ENCODE measurements at places on chromosomes 1 and 21. TPM values are rescaled to one million over a fixed set of nuclear protein-coding genes. Genes with fewer than 3 reads are reported as not detected.
A peak's percentile ranks its signal among the peaks of the same experiment; 100 is the strongest.

Gene TRPM2
- 0.79 TPM for total RNA-seq

Gene IFNLR1
- total RNA-seq, result 0.94 TPM

Gene CAMK1G
- total RNA-seq, result 0.45 TPM

Gene LAMB3
- total RNA-seq, result 6.1 TPM

DNA sequence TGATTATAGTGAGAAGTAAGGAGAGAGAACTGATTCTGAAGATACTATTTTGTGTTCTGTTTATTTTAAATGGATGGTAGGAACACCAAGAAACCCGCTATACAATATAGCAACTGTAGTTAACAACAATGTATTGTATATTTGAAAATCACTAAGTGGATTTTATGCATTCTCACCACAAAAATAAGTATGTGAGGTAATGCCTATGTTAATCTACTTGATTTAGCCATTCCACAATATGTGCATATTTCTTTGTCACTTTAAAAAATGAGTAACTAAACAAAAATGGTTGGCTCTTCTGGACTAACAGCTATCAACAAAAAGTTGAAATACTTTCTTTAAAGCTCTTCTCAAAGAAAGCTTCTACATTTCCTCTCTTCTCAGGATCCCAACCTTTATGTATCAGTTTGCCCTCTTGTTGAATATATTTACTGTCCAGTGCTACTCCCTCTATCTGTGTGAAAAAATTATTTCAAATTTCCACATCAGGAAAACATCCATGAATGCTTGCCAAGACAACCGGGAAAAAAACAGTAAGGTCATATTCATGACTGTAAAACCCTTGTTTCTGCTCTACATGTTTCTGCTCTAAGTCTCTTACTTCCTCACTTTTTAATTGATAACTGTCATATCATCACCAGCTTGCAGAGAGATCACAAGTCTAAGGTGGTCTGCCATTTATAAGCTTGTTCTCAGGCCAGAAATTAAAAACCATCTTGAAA, 27.0 kb downstream of the CLCA4 start:
- no peak for DNase-seq

- DNase-seq, result no peak
Measured at GRCh38 chr1:220441211-220441610, 86.7 kb upstream of the MARK1 start.

DNA sequence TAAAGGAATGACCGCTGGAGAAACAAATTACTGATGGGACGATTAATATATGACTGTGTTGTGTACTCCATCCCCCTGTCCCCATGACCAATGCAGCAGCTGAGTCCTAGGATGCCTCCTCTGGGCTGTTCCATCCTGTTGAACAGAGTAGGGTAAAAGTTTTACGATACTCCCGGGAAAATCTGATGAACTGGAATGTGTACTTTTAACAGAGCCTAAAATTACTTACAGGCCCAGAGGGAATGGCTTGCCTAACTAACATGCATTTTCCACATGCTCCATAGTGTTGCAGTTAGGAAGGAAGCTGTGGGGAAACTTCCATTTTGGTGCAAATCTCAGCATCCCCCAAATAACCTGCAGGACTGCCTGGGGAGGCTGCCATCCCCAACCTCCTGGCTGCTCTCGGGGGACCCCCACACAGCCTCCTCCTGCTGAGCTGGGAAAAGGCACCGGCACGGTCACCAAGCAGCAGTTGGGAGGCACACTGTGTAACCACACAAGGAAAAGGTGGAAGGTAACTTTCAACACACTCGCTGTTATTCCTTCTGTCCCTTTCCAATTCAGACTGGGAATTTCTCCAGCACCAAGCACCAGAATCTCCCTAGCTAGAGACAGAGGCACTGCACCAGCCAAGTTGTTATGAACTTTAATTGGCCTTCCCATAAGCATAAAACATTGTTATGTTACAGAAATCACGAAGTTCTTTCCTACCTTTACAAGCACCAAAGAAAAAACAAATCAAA, 97.2 kb downstream of the BCAR3 start:
- no peak for DNase-seq

GRCh38 chr1:77825131-77825709, 45.8 kb downstream of the MIGA1 start:
- DNase-seq, result peak; percentile 75

DNA sequence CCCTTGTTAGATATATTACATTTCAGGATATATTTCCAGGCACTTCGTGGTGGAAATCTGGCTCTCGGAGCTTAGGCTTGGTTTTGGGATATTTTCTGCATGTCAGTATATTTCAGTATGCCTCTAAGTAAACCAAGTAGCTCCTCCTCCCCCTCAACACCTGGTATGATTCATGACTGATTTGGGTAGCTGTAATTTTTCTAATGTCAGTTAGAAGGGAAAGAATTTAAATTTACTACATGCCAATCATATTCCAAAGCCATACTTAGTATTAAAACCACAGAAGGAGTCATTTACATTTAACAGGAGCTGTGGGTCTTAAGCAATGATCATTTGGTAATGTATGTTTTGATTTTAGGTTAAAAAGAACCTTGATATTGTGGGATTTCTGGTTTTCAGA, 40.6 kb downstream of the ST6GALNAC3 start:
- no peak for DNase-seq

DNA sequence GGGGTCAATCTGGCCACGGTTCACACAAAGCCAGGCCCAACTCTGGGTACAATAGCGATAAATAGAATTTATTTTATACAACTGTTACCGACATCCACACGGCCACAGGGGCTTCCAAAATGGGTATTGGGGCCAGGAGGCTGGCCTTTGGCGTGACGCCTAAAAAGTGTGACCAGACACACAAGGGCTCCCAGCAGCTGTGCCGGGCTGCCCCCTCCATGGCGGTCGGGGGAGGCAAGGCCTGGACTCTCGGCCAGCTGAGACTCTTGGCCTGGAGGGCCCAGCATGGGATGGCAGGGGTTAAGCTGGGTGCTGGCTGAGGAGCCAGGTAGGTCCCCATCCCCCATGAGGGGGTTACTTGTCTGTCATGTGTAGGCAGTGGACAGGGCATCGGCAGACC, 73.0 kb downstream of the RAP1GAP start:
- no peak for DNase-seq

Gene INKA2
- total RNA-seq, result 7.3 TPM

DNA sequence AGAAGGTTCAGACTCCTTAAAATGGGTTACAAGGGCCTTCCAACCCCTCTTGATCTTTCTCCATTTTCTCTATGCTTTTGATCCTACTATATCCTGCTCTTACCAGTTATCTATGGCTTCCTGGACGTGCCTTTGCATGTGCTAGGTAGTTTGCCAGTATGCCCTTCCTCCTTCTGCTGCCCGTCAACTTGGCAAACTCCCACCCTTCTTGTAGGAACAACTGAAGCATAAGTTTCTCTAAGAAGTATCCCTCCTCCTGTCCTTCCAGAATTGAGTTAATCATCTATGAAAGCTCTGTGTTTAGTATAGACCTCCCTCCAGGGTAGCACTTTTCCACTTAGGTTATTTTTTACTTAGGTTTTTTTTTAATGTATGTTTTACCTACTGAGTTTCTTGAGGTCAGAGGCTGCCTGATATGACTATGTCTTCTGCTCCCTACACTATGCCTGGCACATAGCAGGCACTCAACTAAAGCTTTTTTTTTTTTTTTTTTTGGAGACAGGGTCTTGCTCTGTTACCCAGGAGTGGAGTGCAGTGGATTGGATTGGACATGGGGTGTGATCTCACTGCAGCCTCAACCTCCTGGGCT, 10.0 kb upstream of the IGSF3 start:
- DNase-seq, result no peak

DNA sequence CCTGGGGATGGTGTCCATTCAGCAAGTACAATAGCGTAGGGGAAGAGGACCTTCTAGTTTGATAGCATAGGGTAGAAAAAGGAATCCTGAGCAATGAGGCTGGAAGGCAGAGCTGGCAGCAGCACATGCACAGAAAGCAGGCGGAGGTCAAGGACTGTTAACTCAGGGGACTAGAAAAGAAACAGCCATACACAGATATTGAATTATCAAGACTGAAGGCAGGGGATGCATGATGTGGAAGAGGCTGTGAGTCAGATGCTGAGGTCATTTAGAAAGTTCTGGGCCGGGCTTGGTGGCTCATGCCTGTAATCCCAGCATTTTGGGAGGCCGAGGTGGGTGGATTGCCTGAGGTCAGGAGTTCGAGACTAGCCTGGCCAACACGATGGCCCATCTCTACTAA, 65.6 kb downstream of the OPTC start:
- DNase-seq, result peak; percentile 88

- no peak for DNase-seq
Measured at GRCh38 chr1:245995474-245995873, 511.6 kb downstream of the SMYD3 start.

- DNase-seq, result no peak
Measured at GRCh38 chr1:78035121-78035520, 10.6 kb upstream of the GIPC2 start.

Gene CD34
- 0.29 TPM for total RNA-seq
